ENCODE measurements at places on chromosomes 5 and 9. TPM values are rescaled to one million over a fixed set of nuclear protein-coding genes. Genes with fewer than 3 reads are reported as not detected.

Gene PCDHB16
- 0.33 TPM for total RNA-seq

Gene PCDHB3
- total RNA-seq: 0.77 TPM

Gene LCN15
- not detected for total RNA-seq

Gene PAIP1
- total RNA-seq: 87.1 TPM

Gene PCDHGA2
- total RNA-seq: 0.89 TPM

Gene SLC34A3
- total RNA-seq: not detected

Gene ABO
- total RNA-seq: not detected

Gene SLCO6A1
- not detected for total RNA-seq

Gene ENHO
- not detected for total RNA-seq

Gene NTNG2
- total RNA-seq: 3.5 TPM

Gene ORM2
- total RNA-seq: not detected

Data from uterine smooth muscle cell (primary cell).